ENCODE measurements at places on chromosomes 13 and 19. TPM values are rescaled to one million over a fixed set of nuclear protein-coding genes. Genes with fewer than 3 reads are reported as not detected.

Gene PSPN
- total RNA-seq, result 0.65 TPM

Gene CACNA1A
- total RNA-seq, result 0.07 TPM

Gene HCST
- not detected for total RNA-seq

Gene CD209
- not detected for total RNA-seq

Gene CYP2S1
- total RNA-seq, result 26.9 TPM

Gene GIPR
- total RNA-seq, result 1.7 TPM

Gene SYNGR4
- 3.7 TPM for total RNA-seq

Gene KASH5
- not detected for total RNA-seq

Gene ETFB
- total RNA-seq, result 240 TPM

Gene CILP2
- 0.24 TPM for total RNA-seq

Gene TARM1
- not detected for total RNA-seq

Gene BBC3
- 18.2 TPM for total RNA-seq

Gene VSTM1
- total RNA-seq, result 0.50 TPM

Gene SIGLEC5
- not detected for total RNA-seq

Gene SIAH3
- not detected for total RNA-seq

Gene TJP3
- total RNA-seq, result 0.53 TPM

Gene SKA3
- total RNA-seq, result 14.0 TPM

Gene MCEMP1
- not detected for total RNA-seq

Gene ZNF534
- not detected for total RNA-seq

Gene SLC39A3
- total RNA-seq, result 29.5 TPM

Gene APOE
- 17.3 TPM for total RNA-seq

Gene PNMA8A
- 11.5 TPM for total RNA-seq

Gene PDX1
- 0.08 TPM for total RNA-seq

Gene CCDC70
- not detected for total RNA-seq

Gene SERPINE3
- not detected for total RNA-seq

Gene TINCR
- 3.5 TPM for total RNA-seq

Gene ALOX5AP
- total RNA-seq, result 3.7 TPM

Gene TMEM59L
- 3.9 TPM for total RNA-seq

Gene CASP14
- total RNA-seq, result not detected

Gene GGACT
- total RNA-seq, result 4.6 TPM

Gene ZNF253
- not detected for total RNA-seq

Gene DPF1
- total RNA-seq, result 4.3 TPM

Gene AZU1
- 0.42 TPM for total RNA-seq

Gene FFAR3
- not detected for total RNA-seq

Gene TMPRSS9
- not detected for total RNA-seq

Gene N4BP2L1
- total RNA-seq, result 0.64 TPM

Gene SCAMP4
- 50.5 TPM for total RNA-seq

Gene FBXO27
- 5.8 TPM for total RNA-seq

Gene EBI3
- 5.2 TPM for total RNA-seq

Gene THSD1
- total RNA-seq, result 9.1 TPM
